ENCODE measurements at places on chromosomes 5 and 9.
A peak's percentile ranks its signal among the peaks of the same experiment; 100 is the strongest.

DNA sequence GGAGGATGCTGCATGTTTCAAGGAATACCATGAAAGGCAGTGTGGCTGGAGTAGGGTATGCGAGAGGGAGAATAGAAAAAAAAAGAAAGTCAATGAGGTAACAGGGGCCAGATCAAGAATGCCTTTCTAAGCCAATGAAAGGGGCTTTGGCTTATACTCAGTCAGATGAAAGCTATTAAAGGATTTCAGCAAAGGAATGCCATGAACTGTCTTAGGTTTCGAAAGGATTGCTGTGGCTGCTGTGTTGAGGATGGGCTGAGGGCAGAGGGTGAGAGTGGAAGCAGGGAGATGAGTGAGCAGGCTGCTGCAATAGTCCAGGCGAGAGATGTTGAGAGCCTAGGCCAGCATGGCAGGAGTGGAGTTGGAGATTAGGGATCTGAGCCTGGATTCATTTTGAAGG, 135.4 kb upstream of the CKMT2 start:
- no peak for DNase-seq

DNA sequence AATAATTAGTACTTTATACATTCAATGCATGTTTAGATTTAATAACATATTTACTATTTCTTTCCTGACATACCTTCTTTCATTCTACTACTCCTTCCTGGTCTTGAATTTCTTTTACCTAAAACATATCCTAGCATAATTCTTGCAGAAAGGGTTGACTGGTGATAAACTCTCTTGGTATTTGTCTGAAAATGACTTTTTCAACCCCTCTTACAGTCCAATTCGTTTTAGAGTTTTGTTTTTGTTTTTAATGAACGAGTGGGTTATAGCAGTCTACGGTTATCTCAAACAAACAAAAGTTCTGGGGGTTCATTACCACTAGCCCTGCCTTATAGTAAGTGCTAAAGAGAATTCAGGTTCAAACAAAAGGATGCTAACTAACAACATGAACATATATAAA, 69.6 kb upstream of the ALDH1B1 start:
- DNase-seq: no peak

DNA sequence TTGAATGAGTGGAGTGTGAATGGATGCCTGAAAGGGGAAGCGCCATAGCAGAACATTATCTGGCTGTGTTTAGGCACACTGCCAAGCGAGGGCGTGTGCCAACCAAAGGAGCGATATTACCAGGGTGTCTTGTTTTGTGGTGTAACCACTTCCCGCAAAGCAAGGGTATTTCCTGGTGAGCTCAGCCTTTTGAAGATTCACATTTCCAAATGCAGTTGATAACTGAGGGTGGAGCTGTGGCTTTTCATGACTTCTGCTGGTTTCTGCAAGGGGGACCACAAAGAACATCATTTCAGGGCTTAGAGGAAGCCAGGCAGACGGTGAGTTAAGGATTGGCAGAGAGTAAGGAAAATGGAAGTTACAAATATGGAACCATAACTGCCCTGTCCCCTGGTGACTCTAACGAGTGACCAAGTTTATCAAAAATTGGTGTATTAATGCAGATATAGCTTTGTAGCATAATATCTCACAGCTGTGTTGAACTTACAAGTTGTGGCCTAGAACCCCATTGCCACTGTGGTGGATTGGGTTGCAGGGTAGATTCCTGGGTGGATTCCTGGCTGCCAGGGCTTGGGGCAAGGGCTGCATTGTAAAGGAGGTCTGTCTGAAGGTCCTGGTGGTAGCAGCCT, 71.4 kb downstream of the RALGPS1 start:
- peak; percentile 80 for DNase-seq

- no peak for DNase-seq
Measured at GRCh38 chr5:77881528-77881927, 105.4 kb upstream of the TBCA start.

Measured in HS-27A (cell line).